CD8-positive, alpha-beta memory T cell (primary cell): ENCODE measurements at places on chromosomes 5 and 9.

- DNase-seq: no peak
Observed at GRCh38 chr5:95730011-95730700, 980 bp upstream of the RHOBTB3 start.

DNA sequence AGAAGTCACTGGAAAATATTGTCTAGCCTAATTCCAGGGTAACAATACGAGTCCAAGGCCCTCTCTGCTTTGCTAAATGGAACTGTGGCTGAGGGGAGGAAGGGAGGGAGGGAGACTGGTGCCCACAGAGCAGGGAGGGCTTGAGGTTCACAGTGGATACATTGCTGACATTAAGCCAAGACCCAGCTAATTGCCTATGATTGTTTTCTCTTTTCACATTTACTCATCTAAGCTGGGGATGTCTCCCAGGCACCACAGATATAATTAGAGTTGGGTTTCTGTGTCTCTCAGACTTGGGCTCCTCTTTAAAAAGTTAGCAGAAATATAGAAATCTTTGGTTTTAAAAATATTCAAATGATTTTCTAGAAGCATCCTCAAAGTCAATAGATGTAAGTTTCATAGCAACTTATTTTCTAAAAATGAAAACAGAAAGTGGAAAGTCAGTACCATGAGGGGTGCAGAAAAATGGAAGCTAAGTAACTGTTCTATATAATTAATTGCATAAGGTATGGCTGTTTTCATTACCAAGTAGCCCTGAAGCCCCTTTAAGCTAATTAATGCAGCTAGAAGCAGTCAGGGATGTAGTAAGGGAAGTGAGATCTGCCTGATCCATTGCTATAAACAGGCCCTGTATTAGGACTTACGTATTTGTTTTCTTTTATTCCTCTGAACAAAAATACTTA, 259.8 kb downstream of the NDUFS4 start:
- no peak for DNase-seq

DNA sequence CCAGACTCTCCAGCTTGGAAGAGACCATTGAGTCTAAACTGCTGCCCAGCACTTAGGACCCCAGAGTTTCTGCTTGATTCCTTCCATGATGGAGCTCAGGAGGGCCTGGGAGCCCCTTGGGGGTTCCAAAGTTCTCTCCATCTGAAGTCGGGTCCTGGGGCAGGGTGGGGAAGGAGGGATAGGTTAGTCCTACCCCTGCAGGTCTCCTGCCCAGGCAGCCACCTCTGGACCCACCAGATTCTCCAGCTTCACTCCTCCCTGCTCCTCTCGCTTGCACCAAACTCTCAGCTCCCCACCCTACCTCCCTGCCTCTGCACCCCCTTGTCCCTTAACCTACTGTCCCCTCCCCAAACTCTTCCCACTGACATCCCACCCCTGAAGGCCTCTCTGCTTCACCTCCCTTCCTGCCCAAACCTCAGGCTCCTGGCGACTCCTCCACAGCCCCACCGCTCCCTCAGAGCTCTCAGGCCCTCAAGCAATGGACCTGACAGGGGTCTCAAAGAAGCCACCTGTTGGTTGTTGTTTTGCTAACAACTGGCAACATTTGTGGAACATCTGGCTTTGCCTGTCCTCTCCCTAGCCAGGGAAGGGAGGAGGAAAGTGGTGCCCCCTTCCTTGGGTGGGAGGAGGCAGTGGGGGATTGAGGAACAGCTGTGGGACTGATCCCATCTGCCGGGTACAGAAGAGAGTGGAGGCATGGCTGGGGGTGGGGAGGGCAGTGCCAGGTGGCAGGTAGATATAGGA, 137.5 kb downstream of the RGS3 start:
- DNase-seq: peak; percentile 46

DNA sequence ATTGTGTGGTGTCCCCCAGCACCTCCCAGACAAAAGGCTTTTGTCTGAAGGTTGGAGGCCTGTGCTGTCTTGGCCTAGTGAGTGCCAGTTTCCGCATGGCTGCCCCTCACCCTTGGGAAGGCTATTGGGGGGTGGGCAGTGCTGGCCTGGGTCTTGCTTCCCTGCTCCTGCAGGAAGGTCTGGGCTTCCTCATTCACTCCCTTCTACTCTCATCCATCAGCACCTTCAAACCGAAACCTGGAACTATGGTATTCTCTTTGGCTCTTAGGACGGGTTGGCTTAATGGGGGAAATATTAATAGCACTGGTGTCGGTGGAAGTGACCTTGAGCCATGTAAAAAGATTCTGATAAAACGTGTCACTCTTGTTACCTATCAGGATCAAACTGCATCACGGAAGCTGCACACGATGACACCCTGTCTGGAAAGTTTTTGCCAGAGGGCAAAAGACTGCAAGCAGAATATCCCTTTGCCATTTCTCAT, 34.0 kb upstream of the GLRX start:
- no peak for DNase-seq

DNA sequence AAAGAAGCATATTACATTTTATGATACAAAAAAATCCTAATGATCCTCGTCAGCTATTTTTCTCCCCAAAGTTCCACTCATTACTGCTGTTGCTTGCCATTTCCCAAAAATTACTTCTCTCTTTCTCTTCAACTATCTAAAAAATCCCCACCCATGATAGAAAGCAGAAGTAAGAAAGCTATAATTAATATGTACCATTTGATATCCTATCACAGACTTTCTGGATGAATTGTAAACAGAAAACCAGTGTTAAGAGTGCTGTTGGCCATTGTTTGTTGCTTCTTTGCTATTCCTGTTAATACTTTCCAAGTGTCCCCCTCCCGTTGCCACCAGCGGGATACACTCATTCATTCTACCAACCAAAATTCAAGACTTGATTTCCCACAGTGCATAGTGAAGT, 136.3 kb upstream of the SMARCA2 start:
- no peak for DNase-seq

DNA sequence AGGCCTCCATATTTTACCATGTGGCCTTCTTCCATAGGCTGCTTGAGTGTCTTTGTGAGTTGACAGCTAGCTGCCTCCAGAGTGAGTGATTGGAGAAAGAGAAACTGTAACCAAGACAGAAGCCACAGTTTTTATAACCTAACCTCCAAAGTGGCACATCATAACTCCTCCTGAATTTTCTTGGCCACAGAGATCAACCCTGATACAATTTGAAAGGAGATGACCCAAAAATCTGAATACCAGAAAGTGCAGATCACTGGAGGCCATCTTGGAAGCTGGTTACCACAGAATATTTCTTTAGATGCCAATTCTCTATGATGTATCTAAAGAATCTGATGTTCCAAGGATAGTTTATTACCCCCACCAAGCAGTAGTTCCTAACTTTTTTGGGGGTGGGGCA, 254.3 kb upstream of the PDE4D start:
- DNase-seq: no peak

GRCh38 chr9:85024374-85024773, 354.8 kb downstream of the NTRK2 start:
- no peak for DNase-seq

DNA sequence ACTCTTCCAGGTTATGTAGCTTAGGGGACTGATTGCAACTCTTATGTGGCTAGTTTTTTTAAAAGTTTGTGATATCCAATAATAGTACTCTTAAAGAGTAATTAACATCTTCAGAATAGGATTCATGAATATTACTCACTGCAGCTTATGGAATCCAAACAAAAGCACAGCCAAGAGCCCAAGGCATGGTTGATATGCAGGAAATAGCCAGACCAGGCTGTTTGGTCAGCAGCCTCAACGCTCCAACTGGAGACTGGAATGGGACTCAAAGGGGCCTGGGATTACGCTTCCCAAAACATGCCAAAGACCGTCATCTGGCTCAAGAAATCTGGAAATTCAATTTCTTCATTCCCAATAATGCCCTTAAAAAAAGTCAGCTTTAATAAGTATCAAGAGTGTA, 268.6 kb downstream of the SEC61B start:
- no peak for DNase-seq

DNA sequence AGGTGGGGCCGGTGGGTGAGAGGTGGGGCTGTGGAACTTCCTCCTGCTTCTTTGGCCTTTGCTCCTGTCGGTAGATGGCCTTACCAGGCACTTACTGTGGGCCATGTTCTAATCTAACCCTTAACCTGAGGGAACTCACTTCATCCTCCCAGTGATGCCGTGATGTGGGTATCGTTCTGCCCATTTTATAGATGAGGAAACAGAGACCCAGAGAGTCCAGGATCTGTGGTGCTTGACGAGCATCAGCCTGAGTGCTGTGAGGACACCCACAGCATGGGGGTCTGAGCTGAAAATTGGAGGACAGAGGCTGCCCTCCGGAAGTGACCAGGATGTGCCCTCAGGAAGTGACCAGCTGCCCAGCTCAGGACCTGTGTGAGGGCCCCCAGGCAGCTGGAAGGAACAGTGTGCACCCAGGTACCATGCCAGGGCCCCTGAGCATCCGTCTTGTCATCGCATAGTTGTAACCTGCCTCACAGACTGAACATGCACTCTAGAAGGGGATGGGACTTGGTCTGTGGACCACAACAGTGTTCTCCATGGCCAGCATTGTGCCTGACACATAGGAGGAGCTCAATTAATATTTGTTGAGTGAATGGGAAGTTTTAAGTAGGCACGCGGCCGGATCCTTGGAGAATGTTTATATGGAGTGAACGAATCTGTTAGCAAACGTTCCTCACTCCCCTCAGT, 8.5 kb downstream of the NEK6 start:
- no peak for DNase-seq

- DNase-seq: no peak
Observed at GRCh38 chr9:81549500-81550206, 139.7 kb downstream of the TLE1 start.

DNA sequence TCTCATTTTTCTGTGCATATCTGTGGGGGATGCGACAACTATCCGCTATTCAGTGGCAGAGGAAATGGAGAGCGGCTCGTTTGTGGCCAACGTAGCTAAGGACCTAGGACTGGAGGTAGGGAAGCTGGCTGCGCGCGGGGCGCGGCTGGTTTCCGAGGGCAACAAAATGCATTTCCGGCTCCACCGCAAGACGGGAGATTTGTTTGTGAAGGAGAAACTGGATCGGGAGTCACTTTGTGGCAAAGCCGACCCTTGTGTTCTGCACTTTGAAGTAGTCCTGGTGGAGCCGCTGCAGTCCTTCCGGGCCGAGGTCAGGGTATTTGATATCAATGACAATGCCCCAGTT, 320 bp downstream of the PCDHB1 start:
- no peak for DNase-seq

GRCh38 chr5:134038138-134038537, 33.4 kb upstream of the VDAC1 start:
- DNase-seq: no peak

- no peak for DNase-seq
Observed at GRCh38 chr5:38935437-38935836, 89.6 kb downstream of the OSMR start.

DNA sequence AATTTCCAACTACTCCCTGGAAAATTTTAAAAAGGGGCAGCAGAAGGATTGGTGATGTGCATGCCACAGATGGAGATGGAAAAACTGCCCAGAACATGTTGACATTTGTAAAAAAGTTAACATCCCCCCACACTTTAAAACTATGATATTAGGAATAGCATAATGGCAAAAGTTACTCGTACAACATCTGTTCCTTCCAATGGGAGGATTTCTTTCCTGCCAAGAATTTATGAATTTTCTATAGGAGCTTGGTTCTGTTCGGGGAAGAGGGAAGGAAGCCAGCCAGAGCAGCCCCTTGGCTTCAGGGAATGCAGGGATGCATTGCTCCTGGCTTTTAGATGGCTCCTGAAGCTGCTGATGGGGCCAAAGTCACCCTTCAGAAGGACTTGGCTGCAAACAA, 22.7 kb downstream of the KLF4 start:
- DNase-seq: no peak

- no peak for DNase-seq
Observed at GRCh38 chr5:1660511-1660910, 136.8 kb upstream of the LPCAT1 start.

GRCh38 chr5:173638126-173639040, 21.9 kb upstream of the BOD1 start:
- no peak for DNase-seq

- DNase-seq: peak; percentile 34
Observed at GRCh38 chr5:180670586-180671359, 21.4 kb upstream of the FLT4 start.

DNA sequence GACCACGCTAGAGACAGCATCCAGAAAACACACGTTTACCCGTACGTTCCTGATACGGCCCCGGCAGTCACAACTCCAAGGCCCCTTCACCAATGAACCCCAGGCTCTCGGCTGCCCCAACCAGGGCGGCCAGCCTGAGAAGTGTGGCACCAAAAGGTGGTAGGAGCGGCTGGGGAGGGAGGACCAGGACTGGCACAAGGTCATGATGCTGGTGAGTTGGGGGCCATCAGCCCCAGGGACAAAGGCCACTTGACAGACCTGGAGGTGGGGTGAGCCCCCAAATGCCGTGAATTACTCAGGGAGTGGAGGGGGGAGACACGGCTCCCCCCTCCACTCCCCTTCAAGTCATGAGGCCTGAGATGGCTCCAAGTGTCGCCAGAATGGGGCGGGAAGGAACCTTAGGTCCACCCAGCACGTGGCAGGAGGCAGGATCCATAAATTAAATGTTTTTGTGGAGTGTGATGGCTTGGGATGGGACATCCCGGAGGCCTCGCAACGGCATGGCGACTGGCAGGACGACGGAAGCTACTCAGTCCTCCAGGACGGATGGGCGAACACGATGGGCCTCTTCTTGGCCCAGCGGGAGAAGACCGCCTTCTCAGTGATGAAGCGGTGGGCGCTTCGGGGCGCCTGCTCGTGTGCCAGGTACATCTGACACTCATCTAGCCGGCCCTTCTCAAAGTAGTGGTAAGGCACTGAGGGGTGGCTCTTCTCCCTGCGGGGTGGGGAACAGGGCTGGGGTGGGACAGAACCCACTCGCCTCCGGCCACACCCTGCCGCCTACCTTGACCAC, 8.7 kb upstream of the ST6GALNAC6 start:
- peak; percentile 47 for DNase-seq

DNA sequence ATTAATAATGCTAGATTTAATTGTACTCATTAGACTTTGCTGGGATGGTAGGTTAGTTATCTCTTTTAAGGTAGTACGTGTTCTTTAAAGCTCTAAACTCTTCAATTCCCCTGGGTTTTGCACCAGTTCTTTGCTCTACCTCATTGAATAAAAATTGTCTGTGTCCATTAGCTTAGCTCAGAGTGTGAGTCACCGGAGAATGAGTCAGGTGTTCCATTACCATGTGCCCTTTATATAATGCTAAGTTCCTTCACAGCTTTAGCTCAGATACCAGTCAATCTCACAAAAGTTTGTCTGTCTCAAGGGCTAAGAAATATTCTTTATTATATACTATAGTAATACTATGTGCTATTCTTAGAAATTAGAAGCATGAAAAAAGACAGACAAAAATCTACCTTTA, 339.4 kb downstream of the PRELID2 start:
- DNase-seq: no peak

DNA sequence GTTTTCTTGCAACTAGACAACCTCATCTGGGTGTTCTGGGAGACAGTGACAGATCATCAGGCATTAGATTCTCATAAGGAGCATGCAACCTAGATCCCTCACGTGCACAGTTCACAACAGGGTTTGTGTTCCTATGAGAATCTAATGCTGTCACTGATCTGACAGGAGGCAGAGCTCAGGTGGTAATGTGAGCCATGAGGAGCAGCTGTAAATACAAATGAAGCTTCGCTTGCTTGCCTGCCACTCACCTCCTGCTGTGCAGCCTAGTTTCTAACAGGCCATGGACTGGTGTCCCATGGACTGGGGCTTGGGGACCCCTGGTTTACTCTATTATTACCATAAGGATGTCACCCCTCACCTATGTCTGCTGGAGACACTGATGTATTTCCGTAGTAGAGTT, 166.8 kb downstream of the PSAT1 start:
- DNase-seq: no peak

- no peak for DNase-seq
Observed at GRCh38 chr5:102760815-102761214, 5.7 kb downstream of the PAM start.
